ENCODE measurements at places on chromosomes 11 and 22.

DNA sequence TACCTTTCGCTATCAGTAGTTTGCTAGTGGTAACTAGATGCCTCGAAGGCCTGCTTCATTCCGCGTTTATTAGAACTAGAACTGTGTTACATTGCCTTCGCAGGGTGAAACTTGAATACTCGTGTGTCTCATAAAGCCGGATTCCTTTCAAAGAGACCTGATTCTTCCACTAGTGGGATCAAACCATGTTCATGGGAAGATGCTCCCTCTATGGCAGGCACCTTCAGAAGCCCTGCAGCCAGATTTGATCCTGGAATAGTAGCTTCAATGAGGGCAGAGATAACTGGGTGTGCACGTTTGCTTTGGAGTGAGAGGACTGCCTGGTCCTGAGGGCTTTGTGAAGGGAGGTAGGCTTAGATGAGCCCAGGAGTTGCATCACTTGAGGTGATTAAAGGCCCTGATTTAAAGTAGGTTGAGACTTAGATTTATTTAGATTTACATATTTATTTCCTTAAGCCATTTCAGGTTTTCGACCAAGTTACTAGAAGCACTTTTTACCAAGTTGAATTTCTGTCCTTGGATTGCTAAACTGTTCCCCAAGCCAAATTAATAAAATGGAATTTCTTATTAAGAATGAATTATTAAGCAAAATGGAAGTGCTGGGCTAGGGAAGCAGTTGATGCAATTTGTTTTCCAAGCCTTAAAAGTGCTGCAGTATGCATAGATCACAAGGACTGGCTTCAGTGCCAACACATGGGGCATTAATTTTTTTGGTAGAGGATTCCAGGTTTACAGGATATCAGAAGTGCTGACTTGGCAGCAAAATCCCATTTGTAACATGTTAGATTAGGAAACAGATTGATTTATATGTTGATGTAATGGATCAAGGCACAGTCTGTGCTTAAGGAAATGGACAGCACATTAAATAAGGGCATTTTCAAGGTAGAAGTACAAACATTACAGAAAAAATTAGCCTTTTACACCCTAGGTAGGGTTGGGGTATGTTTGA is 32.9 kb downstream of the APLP2 start:
- no peak for DNase-seq

DNA sequence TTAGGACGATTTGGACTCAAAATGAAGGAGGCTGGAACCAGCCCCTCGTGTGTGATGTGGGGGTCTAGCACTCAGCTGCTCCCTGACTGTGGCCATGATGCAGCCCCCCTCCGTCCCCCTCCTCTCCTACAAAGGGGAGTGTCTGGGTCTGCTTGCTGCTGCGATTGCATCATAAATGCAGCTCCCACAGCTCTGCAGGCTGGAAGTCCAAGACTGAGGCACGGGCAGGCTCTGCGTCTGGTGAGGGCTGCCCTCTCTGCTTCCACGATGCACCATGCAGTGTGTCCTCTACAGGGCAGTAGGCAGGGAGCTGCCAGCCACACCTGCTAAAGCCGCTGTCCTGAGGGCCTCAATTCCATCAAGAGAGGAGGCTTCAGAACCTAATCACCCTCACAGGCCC is 432.1 kb downstream of the BRD1 start:
- DNase-seq, result no peak

- DNase-seq, result no peak
Measured at GRCh38 chr11:131991606-131992005, 621.2 kb downstream of the NTM start.

DNA sequence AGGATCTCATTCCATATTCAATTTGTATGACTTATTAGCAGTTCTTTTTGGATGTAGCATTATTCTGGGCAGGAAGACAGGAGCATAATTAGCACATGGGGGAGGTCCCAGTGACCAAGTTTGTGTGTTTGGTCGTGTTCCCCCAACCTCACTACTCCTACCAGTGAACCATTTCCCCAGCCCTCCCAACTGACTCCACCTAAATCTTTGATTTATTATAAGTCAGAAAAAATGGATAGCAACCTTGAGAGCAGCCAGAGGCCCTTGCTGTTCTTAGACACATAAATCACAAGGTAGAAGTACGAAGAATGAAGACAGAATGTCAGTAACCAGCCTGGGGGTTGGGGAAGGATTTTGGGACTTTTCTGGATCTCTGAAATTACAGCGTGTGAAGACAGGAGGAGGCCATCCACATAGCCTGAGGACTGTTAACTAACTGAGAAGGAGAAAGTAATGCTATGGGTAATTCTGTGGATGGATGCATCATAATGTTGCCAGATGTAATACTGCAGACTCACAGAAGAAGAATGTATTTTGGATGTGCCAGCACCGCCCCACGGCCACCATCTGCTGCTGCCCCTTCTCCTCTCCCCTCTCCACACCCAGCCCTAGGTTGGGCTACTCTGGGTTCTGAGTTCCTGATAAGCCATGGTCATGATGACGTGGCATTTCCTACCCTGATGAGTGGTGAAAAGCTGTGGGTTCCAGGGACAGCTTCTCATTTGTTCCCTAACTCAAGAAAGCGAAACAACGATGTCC is 124.3 kb upstream of the TTC12 start:
- DNase-seq, result no peak

GRCh38 chr11:30255637-30256036 is 24.8 kb downstream of the FSHB start:
- no peak for DNase-seq

GRCh38 chr22:20582520-20583361 is 75.3 kb downstream of the MED15 start:
- no peak for DNase-seq

- no peak for DNase-seq
Measured at GRCh38 chr11:109424901-109425300, 2.9 kb downstream of the C11orf87 start.

DNA sequence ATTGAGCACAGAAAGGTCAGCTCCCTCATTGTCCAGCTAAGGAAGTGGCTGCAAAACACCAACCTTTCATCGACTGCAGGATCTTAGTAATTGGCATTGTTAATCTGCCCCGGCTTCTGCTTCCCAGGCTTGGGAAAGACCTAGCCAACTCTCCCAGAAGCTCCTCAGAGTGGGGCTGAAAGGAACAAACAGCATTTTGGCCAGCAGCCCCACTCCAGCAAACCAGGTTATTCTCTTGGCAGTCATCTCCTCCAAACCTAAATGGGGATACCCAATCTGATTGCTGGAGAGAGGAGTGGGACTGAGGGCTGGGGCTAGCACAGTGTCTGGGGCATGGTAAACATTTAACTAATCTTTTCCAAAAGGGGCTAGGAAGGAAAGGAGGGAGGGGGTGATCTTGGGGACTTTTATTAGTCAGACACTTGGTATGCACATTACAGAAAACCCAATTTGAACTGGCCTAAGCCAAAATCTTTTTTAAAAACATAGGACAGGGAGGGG is 294.4 kb downstream of the MN1 start:
- no peak for DNase-seq

DNA sequence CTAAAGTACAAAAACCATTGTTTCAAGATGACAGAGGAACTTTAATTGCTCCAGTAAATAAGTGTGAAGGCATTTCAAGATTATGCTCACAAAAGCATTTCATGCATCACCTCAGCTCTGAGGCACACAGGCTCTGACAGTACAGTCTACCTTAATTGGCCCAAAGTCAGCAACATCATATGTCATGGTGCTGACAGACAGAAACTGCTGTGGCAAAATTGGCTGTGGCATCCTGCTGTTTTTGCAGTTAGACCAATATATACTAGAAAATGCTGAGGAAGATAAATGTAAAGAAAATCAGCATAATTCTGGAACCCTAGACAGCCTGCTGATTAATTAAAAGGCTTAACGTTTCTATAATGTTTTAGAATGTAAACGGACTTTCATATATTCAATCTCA is 34.9 kb upstream of the PPP2R1B start:
- no peak for DNase-seq

GRCh38 chr11:39806652-39807051 is 1652.8 kb downstream of the LRRC4C start:
- no peak for DNase-seq

GRCh38 chr22:39634530-39635405 is 64.2 kb downstream of the CACNA1I start:
- peak; percentile 67 for DNase-seq

DNA sequence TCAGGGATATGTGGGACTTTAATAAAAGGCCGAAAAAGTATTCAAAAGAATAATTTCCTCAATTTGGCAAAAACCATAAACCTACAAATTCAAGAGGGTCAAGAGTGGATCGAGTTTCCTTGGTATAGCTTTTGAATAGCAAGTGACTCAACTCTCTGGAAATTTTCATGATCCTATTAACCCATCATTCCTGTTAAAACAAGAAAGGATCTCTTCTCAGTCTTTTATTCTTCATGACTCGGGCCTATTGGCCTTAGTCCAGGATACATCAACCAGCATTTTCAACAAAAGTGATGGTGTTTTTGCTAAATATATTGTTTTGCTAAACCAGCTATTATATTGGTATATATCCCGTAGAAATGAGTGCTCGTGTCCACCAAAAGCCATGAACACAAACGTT is 110.3 kb downstream of the ATXN10 start:
- DNase-seq, result no peak

- no peak for DNase-seq
Measured at GRCh38 chr22:19080853-19081252, 41.4 kb downstream of the DGCR2 start.

DNA sequence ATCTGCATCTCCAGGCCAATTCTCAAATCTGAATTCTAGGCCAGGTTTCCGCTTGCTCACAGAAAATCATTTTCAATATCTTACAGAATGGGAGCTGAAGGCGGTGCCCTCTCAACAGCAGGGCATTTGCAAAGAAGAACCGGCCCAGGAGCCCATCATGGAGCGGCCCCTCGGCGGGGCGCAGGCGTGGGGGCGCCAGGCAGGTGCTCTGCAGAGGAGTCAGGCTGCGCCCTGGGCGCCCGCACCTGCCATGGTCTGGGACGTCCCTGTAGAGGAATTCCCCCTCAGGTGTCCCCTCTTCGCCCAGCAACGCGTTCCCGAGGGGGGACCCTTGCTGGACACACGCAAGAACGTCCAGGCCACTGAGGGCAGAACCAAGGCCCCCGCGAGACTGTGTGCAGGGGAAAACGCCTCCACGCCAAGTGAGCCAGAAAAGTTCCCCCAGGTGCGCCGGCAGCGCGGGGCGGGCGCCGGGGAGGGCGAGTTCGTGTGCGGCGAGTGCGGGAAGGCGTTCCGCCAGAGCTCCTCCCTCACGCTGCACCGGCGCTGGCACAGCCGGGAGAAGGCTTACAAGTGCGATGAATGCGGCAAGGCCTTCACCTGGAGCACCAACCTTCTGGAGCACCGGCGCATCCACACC is 11.5 kb downstream of the ZNF74 start:
- DNase-seq, result no peak

GRCh38 chr11:132874638-132875037 is 657.7 kb downstream of the OPCML start:
- DNase-seq, result peak; percentile 76

GRCh38 chr11:9757809-9758636 is 94.1 kb downstream of the SWAP70 start:
- no peak for DNase-seq

DNA sequence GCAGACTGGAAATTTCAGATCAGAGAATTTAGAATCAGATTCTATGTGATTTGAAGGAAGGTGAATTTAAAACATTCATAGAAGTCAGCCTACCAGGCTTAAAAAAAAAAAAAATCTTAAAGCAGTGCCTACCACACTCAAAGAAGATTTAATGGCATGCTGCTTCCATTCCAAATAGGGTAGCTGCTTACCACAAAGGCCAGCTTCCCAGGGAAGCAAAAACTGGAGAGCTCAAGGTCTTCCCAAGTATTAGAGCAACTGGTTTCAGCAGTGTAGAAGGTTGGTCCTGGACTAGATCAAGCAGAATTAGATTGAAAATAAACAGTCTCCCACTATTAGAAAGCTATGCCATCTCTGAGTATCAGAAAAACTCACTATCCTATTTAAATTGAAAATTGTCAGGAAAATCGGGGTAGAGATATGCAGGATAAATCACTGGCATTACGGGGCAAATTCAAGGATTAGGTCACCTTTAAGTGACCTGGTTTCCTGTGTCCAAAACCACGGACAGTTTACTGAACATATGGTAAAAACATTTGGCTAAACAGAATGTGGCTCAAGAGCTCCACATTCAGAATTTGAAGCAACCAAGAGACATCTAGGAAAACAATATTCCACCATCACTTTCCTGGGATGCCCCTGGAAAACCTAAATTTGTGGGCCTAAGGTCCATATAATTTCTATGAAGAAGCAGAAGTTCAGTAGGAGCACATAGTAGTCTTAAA is 1.3 kb downstream of the C11orf42 start:
- no peak for DNase-seq

DNA sequence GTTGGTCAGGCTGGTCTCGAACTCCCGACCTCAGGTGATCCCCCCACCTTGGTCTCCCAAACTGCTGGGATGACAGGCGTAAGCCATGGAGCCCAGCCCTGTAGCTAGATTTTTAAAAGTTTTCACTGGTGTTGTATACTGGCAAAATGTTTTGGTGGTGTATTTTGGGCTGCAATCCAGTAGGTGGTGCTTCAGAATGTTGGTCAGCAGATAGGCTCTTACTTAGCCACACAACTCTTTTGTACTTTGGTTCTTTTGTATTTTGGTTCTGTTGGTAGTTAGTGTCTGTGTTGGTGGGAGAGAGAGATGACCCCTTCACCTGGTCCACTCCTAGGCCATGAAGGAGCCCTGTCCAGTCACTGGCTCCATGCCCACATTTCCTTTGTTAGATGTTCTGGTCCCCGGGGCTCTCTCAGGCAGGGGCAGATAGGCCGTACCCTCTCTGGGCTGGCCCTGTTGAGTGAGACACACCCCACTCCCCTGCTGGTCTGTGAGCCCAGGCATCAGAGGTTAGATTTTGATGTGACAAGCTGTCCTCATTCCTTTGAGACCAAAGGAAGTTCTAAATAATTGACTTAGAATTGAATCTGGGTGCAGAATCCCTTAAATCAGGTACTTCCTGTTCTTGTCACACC is 123.8 kb downstream of the DDX10 start:
- no peak for DNase-seq

All from non-pigmented ciliary epithelial cell (primary cell).